Activated T-cell treated with anti-CD3 and anti-CD28 coated beads, Interleukin-2, amount 50 U/mL, for 1 hour (primary cell): ENCODE measurements at places on chromosomes 12 and 14.

- DNase-seq, result no peak
Measured at GRCh38 chr12:94299846-94300245, 151.5 kb downstream of the PLXNC1 start.

DNA sequence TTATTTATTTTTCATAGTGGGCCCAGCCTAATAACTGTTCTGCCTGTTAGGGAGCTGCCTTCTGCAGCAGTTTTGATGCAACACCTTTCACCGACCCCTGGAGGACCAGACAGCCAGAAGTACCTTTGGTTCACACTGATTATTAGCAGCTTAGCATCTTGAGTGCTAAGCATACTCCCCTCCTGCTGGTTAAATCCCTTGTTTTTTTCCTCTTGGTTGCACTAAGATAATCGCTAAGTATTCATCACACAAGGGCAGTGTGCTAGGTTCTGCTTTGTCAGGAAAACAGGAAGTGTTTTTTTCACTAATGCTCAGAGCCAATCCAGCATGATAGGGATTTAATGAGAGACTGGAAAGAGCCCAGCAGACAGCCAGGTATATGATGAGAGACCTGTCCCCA, 437.0 kb downstream of the FUT8 start:
- DNase-seq, result no peak

DNA sequence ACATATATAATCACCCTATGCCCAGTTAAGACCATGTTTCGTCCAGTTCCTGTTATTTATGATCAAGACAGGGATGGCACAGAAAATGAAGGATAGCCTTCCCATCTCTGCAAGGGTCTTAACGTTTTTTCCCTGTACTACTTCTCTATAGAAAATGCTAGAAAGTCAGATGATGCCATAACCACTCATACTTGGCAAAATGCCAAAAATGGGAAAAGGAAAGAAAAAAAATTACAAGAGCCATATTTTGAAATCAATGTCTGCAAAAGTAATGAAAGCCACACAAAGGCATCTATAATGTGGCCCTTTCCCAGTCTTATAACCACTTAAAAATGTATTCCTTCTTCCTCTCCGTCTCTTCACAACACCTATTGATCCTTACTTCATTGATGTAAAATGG, 1.8 kb upstream of the MYL6B start:
- DNase-seq, result no peak

GRCh38 chr12:69131077-69131476, 108.3 kb upstream of the CPSF6 start:
- no peak for DNase-seq

DNA sequence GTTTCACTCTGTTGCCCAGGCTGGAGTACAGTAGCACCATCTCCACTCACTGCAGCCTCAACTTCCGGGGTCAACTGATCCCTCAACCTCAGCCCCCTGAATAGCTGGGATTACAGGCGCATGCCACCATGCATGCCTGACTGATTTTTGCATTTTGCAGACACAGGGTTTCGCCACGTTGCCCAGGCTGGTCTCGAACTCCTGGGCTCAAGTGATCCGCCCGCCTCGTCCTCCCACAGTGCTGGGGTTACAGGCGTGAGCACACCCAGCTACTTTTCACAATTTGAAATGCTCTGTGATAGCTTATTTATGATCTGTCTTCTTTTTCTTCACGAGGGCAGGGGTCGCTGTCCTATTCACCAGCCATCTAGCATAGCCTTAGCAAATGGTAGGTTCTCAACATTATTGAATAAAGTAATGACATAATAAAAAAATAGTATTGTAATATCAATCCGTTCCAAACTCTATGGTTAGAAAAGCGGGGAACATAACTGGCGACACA, 477 bp upstream of the DDX47 start:
- DNase-seq, result no peak

DNA sequence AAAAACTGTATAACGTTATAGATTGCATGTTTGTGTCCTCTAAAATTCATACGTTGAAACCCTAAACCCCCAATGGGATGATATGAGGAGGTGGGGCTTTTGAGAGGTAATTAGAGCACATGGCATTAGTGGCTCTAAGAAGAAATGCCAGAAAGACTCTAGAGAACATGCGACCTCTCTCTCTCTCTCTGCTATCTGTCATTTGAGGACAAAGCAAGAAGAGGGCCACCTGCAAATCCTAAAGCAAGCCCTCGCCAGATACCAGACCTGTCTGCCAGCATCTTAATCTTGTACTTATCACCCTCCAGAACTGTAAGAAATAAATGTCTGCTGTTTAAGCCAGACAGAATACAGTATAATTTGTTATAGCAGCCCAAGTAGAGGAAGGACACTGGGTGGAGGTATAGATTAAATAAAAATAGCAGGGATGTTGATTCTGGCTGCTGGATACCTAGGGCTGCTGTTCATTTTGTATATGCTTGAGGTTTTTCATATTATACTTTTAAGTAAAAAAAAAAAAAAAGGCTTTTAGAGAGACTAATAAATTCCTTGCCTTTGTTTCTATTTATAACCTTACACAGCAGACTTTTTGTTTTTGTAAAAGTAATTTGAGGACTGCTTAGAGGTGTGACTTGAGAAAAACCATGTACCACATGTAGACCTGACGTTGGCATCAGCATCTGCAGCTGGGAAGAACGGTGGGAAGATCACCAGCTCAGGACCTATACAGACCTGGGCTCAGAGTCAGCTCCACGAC, 26.9 kb downstream of the MOK start:
- no peak for DNase-seq

DNA sequence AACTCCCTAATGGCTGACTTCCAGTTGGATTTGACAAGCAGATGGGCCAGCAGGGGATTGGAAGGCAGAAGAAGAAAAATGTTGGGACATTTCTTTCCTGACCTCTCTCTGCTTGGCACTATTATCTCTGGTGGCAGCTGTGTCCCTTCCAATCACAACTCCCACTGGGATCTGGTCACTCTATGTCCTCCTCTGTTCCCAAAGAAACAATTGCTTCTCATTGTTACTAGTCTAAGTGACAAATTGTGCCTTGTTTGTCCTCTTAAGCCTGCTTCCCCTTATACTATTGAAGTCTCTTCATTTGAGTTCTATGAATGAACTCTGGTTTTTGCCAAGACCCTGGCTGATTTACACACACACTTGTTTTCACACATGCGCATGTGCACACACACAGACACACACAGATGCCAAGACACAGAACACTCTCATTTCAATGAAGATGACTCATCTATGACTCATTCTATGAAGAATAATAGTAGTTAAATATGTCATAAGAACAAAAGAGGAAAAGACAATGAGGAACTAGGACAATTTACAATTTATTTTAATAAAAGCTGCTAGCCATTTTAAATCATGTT, 83.0 kb upstream of the FAR2 start:
- DNase-seq, result no peak

GRCh38 chr12:69254046-69254445, 14.7 kb downstream of the CPSF6 start:
- DNase-seq, result no peak

DNA sequence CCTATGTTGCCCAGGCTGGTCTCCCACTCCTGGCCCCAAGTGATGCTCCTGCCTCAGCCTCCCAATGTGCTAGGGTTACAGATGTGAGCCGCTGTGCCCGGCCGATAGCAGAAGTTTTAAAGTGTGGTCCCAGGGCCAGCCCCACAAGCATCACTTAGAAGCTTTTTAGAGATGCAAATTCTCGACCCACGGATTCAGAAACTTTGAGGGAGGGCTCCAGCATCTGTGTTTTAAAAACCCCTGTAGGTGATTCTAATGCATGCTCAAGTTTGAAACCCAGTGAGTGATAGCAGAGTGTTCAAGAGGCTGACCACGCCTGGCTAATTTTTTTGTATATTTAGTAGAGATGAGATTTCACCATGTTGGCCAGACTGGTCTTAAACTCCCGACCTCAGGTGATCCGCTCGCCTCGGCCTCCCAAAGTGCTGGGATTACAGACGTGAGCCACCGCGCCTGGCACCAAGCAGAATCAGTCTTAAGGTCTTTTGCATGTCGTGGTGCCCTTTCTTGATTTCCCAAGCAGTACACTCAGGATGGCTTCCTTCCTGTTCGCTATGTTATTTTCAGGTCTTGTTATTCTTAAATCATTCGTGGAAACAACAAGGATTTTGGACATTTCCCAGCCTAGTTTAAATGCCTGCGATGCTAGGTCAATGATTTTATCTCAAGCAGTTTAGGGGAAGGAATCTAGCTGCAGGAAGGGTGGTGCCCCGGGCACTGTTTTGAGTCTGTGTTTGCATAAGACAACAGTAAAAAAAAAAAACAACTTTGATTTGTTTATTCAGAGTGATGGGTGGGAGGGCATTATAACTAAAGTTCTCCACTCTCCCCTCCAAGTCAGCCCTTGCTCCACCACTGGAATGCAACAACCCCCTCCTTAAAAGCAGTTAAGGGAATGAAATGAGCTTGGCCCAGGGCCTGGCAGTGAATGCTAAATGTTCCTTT, 9.2 kb upstream of the RILPL2 start:
- no peak for DNase-seq

DNA sequence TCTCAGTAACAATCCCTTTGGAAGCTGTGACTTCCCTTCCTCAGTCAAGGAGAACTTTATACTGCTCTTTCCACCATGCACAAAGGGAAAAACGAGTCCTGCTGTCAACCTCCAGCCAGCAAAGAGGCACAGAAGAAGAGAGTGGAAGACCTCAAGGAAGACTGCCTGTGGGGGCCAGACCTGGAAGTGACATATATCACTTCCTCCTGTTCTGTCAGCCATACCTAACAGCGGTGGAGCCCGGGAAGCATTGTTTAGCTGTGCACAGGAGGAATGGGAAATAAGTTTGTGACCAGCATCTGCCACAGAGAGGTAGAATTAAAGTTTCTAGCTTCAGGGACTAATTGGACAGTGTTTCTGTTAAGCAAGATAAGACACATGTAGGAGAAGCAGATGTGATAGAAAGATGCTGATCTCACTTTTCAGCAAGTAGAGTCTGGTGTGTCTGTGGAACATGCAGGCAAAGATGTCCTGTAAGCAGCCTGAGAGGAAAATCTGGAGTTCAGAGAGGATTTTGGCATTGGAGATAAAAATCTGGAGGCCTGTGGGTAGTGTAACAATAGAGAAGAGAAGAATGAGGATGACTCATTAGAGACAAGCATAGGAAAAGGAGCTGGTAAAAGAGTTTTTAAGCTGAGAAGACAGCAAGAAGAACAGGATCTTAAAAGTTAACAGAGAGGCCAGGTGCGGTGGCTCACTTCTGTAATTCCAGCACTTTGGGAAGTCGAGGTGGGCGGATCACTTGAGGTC, 141.6 kb upstream of the CPSF6 start:
- no peak for DNase-seq

GRCh38 chr12:70756791-70757190, 119.6 kb upstream of the PTPRB start:
- no peak for DNase-seq

DNA sequence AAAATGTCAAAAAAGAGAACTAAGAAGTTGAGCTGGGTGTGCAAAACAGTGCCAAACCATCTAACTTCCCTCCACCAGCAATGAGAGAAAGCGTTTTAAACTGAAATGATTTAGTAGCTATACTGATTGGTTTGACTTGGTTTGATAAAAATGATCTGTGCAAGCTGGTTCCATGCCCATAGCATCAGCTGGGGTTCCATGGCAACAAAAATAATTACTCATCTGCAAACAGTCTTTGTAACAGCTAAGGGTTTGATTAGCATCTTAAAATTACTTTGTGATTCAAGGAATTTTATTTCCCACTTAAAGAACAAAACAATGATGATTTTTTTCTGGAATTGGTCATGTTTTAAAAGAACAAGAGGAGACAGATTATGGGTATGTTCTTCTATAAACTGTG, 15.0 kb upstream of the BICD1 start:
- no peak for DNase-seq

DNA sequence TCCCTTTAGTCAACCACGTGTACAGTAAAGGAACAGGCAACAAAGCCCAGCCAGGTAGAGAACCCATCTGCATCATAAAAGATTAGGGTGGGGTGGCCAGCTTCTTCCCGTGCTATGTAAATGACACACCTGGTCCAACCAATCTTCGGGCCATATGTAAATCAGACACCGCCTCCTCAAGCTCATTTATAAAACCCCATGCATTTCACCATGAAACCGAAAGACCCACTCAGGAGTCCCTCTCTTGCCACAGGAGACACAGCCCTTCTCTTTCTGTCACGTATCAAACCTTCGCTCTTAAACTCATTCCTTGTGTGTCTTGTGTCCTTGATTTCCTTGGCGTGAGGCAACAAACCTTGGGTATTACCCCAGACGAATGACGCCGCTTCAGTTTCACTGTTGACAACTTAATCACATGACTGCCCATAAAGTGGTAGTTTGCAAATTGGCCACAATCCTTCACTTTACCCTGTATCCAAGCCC, 59.8 kb upstream of the TBPL2 start:
- DNase-seq, result no peak

GRCh38 chr14:67583711-67584644, 16.1 kb downstream of the PIGH start:
- DNase-seq, result no peak

GRCh38 chr12:53380794-53381730, 1.1 kb downstream of the SP1 start:
- DNase-seq, result no peak

DNA sequence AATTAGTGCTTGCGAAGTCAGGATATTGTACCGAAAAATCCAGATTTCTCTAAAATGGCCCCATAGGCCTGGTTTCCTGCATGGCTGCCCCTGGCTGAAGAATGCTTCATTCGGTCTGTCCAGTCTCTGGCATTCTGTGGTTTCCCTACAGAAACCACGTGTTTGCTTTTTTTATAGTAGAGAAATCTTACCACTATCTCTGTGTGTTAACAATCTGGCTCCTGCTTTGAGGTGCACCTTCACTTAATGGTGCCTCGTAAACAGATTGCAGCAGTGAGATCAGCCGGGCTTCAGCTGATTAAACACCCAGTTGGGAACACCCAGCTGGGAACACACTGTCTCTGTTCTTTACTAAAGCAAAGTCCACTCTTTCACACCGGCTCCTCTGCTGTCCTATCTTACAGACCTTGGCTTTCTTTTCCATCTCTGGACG, 6.7 kb upstream of the DNAAF2 start:
- DNase-seq, result no peak

DNA sequence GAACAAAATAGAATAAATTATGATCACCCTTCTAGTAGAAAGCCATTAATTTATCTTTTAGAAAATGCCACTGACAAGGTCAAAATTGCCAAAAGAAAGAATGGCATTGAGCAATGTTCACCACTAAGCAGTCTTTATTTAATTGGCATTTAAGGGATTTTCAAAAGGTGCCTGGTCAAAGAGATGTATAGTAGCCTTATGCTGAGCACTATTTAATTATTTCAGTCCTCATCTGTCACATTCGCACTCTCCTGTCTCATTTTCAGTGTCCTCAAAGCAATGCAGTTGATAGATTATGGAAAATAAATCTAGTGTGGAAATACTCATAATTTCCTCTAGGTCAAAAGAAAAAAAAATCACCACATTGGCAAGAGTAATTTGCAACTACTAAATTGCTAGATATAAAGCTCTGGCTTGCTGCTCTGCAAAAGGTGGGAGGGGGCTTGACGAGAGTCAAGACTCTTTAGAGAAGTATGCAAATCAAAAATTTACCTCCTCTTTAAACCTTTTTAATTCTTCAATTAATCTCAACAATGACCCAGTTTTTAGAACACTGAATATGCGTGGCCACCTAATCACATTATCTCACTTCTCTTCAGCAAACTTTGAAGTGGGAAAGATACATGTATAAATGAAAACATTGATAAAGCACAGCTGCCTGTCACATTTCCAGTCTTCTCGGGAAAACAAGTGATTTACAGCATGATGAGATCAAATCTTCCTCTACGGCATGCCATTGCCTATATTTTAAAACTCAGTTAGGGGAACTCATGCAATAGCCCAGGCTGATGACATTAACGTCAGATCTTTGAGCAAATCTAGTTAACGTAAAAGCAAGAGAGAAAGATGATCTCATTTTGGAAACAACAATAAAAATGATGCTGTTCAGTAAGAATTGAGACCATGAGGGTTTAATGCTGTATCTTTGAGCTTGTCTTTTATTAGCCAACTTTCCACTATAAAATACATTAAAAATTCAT, 373.1 kb upstream of the DCN start:
- no peak for DNase-seq
